HS-5 (cell line): ENCODE measurements at places on chromosomes 3 and 15.
A peak's percentile ranks its signal among the peaks of the same experiment; 100 is the strongest.

- DNase-seq = peak; percentile 64
These were observed 10.6 kb downstream of the CISH start for GRCh38 chr3:50600841-50601591.

- no peak for DNase-seq
These were observed 496.5 kb upstream of the TBL1XR1 start for GRCh38 chr3:177693616-177694264.

GRCh38 chr3:135090020-135090717 is 295.1 kb downstream of the EPHB1 start:
- DNase-seq = no peak

- no peak for DNase-seq
These were observed 209.5 kb downstream of the ADAMTS17 start for GRCh38 chr15:100132309-100132708.

DNA sequence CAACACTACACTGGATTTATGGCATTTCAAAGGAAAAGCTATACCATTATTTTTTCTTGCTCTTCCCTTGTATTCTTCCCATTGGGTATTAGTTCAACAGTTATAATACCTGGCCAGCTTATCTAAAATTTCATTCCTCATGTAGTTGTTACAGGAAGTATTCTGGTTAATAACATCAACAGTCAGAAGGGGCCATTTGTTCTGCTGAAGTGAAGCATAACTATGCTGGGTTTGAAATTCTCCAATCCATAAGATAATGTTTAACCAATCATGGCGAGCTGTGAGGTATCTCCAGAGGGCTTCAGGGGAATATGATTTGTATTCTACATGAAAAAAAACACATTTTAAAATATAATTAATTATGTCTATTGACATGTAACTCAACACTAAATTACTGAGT is 43.4 kb downstream of the SPG11 start:
- no peak for DNase-seq

DNA sequence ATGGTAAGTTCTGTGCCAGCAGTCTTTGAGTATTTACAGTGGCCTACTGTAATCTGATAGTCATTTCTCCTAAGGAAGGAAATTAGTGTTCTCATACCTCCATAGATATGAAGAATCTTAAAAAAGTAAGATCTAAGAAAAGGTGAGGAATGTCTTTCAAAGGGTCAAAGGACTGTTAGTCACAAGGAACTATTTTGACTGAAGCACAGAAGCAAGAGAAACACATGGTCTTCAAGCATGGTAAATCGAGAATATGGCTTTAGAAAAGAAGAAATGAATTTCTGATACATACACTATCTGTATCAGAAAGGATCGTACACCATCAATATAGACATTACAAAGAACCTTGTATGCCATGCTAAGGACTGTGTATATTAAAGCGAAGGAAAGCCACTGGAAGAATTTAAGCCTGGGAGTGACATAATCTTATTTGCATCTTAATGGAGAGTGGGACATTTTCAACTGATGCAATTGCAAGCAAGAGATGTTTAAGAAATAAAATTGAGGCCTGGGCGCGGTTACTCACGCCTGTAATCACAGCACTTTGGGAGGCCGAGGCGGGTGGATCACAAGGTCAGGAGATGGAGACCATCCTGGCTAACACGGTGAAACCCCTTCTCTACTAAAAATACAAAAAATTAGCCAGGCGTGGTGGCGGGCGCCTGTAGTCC is 5.5 kb upstream of the ACAP2 start:
- DNase-seq = no peak

- DNase-seq = no peak
These were observed 34.4 kb upstream of the TNFSF10 start for GRCh38 chr3:172557515-172558220.
